ENCODE measurements at places on chromosomes 11 and 22.

- peak; percentile 93 for DNase-seq
Observed at GRCh38 chr11:8652140-8652539, 30.3 kb downstream of the TRIM66 start.

GRCh38 chr11:64095273-64095817 is 59.6 kb downstream of the FLRT1 start:
- DNase-seq, result no peak

GRCh38 chr11:20002312-20003216 is 157.7 kb downstream of the DBX1 start:
- DNase-seq, result no peak

GRCh38 chr22:41517172-41518047 is 26.9 kb downstream of the POLR3H start:
- no peak for DNase-seq

DNA sequence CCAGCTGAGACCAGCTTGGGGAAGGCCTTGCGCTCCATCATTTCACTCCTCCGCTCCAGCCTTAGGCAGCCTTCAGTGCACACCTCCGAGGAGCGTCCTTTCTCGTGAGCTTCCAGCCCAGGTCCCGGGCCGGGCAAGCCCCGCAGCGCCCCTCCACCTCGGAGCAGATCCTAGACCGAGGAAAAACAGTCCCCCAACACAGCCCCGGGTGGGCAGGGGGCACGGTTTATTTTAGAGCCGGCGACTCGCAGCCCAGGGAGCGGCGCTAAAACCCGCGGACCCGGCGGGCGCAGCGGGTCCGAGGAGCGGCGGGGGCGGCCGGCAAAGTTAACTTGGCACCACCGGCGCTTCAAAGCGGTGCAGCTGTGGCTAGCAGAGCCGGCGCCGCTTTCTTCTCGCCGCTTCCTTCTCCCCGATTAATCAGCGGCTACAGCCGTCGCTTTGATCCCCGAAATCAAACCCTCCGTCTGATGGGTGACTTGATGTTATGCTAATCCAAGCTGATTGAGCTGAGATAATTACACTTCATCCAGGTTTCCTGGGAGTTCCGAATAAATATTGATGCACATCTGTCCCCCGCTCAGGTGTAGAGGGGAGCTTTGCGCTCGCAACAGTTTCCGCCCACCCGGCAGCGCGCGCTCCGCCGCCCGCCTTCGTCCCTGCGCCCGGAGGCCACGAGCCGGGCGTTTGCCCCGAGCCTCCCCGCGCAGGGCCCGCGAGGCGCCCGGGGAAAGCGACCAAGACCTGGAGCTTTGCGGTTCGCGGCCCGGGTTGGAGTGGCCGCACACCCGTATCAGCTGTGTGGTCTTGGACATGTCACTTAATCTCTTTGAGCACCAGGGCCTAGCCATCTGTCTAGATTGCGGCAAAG is 192.7 kb downstream of the BUD13 start:
- no peak for DNase-seq

GRCh38 chr11:113894421-113894996 is 10.1 kb upstream of the HTR3B start:
- DNase-seq, result no peak

DNA sequence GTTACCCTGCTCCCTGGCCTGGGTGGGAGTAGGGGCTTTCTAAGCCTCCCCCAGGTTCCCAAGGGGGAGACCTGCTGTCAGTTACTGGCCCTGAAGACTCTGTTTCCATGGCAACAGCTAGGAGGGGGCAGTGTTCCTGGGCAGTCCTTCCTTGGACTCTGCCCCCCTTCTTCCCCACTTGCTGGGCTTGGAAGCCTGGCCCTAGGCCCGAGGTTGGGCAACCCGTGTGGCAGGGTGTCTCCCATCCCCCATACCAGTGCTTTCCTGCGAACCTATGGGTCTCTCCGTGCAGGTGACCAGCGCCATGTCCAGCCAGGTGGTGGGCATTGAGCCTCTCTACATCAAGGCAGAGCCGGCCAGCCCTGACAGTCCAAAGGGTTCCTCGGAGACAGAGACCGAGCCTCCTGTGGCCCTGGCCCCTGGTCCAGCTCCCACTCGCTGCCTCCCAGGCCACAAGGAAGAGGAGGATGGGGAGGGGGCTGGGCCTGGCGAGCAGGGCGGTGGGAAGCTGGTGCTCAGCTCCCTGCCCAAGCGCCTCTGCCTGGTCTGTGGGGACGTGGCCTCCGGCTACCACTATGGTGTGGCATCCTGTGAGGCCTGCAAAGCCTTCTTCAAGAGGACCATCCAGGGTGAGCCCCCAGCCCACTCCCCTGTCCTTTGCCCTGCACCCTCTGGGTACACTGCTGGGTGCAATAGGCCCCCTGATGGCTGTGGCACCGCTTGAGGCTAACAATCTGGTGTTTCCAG is 1.7 kb downstream of the ESRRA start:
- DNase-seq, result no peak

DNA sequence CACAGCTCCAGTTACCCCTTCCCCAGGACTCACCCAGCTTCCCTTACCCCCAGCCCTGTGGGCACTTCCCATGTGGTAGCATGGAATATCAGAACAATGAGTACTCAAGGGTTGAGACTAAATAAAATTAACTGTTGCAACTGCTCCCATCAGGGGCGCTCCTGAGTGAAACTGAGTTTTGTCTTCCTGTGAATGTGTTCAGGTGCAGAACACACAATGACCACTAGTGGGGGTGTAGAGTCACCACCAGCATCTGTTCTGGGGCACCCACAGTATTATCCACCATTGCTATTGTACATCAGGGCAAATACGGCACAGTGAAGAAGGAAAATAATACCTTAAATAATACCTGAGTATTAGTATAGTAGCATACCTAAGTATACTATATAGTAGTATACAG is 689.7 kb downstream of the TBC1D22A start:
- DNase-seq, result no peak
